Kidney (tissue), 22 donors: ENCODE measurements at places on chromosomes 6 and 20. TPM values are rescaled to one million over a fixed set of nuclear protein-coding genes. Genes with fewer than 3 reads are reported as not detected.

The KLC4 gene
- polyA plus RNA-seq = 39.0 TPM

The DEFB118 gene
- not detected for polyA plus RNA-seq

GRCh38 chr6:139751179-139751578, 376.7 kb upstream of the CITED2 start:
- no peak overlapping the region for H3K4me3 ChIP-seq
- H3K36me3 ChIP-seq = no peaks in the 10 kb centered on the region
- H3K4me1 ChIP-seq = peaks cover 3% of the 10 kb centered on the region
- DNase-seq = no peak
- no peaks in the 10 kb centered on the region for H3K27me3 ChIP-seq

DNA sequence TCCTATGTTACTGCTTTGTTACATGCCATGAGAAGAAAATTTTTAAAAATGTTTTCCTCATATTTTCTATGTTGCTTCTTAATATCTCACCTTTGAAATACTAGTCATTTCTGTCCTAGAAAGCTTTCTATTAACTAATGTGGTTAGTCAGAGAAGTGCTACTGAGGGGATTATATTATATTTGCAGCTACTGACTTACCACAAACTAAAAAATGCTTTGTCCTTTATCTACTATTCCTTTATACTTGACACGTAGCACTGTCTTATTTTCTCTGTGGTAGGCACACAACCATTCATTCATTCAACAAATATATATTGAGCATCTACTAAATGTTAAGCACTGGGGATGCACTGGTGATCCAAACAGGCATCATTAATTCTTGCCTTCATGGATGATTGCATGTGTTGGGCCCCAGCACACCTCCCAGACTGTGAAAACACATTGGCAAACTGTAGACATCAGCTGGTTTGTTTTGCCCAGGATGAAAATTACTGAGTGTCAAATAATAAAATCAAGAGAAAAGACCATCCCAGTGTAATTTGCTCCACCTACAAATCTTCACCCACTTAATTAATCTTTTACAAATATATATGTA, 10.7 kb upstream of the MLIP start:
- DNase-seq = no peak
- H3K4me1 ChIP-seq = no peaks in the 10 kb centered on the region
- H3K36me3 ChIP-seq = no peaks in the 10 kb centered on the region
- no peak overlapping the region for H3K27ac ChIP-seq
- H3K4me3 ChIP-seq = no peak overlapping the region
